ENCODE measurements at places on chromosomes 16 and 17. TPM values are rescaled to one million over a fixed set of nuclear protein-coding genes. Genes with fewer than 3 reads are reported as not detected.
A peak's percentile ranks its signal among the peaks of the same experiment; 100 is the strongest.

- DNase-seq = no peak
Observed at GRCh38 chr16:6916946-6917345, 415.7 kb upstream of the RBFOX1 start.

GRCh38 chr16:56603589-56603988 is 4.8 kb upstream of the MT2A start:
- no peak for DNase-seq

DNA sequence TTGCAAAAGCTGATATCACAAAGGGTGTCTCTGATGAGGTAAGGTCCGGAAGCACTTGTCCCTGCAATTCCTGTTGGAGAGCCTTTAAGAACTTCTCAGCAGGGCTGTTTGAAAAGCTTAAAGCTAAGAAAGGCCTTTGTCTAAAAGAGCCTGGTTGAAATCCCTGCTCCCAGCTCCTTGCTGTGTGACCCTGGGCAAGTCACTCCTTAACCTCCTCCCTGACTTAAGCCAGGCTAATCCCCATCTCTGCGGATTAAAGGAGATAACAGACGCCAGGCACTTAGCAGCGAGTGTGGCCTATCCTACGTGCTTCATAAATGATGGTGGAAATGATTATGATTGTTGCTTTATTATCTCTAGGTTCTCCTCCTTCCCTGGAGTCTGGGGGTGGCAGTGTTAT is 368.0 kb upstream of the RBFOX1 start:
- no peak for DNase-seq

- no peak for DNase-seq
Observed at GRCh38 chr17:76078860-76079534, at the start of gene ZACN. Gene ZACN, plus strand, starts transcription at chr17:76079182. Its CDS starts 83 bp downstream, at chr17:76079265.

- DNase-seq = no peak
Observed at GRCh38 chr17:8463099-8463498, 27.4 kb downstream of the NDEL1 start.

GRCh38 chr16:49452108-49452507 is 78.5 kb downstream of the C16orf78 start:
- no peak for DNase-seq

GRCh38 chr17:37300683-37301082 is 75.1 kb upstream of the C17orf78 start:
- no peak for DNase-seq

GRCh38 chr16:86928523-86929011 is 350.2 kb downstream of the FOXL1 start:
- DNase-seq = no peak

DNA sequence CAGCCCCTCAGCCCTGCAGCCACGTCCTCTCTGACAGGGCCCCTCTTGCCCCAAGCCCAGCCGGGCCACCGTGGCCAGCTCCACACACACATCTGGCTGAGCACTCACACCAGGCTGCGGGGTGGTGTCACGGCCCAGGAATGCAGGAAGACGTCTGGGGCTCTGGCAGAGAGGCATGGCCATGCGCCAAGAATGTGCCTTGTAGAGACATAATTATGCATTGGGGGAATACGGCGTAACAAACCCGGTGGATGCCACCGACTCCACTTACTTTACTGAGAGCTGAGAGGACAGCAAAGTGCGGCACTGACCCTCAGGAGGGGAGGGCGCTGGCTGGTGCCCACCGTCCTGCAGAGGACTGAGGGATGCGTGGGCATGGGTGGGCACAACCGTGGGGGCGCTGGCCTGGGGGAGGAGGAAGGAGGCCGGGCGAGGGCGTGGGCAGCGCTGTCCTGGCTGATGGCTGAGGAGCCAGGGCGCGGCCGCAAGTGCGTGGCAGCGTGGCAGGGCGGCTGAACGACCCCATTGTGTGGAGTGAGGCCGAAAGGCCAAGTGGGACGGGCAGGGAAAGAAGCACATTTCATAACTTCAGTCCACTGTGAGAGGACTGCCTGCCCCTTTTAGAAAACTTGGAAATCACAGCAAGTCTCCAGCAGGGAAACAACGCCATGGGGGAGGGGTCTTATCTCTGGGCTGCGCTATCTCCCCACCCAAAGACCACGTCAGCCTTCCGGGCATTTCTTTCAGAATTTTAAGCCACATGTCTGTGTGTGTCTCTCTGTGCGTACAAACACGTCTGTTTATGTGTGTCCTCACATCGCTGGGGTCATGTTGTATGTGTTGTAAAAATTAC is 30.6 kb downstream of the METRNL start:
- peak; percentile 72 for DNase-seq

DNA sequence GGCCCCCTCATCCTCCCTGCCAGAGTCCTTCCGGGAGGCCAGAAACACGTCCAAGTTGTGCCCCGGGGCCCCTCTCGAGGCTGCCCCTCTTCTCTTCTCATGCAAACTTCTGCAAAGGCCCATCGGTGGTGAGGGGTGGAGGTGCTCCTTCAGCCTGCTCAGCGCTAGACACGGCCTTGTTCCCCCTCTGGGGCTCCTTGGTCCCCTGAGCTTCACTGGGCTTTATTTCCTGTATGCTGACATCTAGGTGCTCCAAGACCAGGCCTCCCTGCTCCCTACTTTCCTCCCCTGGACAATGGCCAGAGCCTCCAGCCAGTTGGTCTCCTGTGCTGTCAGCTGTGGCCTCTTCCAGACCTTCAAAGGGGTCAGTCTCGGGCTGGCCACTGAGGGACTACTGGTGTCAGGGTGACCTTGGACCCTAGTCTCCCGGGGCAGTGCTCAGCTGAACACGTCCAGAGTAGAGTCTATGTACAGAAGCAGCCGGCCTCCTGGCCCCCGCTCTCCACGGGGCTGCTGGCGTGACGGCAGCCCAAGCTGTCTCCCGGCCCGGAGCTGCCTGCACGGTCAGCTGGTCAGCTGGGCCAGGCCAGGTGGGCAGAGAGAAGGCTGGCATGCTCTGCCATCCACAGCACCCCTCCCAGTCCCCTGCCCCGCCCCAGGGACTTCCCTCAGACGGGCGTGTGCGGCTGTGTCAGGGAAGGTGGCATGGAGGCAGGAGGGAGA is 1.7 kb upstream of the PRR35 start:
- DNase-seq = no peak

DNA sequence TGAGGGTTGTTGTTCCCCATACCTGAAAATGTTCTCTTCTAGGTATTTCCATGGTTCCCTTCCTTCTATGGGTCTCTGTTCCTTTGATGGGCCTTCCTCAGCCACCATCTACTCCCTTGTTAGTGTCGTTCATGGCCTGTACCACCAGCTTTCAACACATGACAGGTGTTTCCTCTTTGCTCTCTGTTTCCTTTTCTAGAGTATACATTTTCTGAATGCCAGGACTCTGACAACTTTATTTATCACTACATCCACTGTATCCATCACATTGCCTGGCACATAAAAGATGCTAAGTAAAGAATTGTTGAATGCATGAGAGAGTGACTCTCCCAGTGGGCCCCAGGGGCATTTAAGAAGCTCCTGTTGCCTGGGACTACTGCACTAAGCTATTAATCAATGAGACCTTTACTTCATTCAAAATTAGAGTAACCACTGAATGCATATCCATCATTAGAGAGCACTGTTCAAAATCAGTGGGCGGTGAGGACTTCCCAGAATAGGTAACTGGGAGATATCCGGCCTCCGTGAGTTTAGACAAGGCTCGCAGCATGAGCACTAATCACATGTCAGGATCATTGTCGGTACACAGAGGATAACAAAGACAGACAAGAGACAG is 255.0 kb downstream of the CBLN1 start:
- no peak for DNase-seq

- no peak for DNase-seq
Observed at GRCh38 chr16:11334831-11335404, 10.3 kb upstream of the RMI2 start.

DNA sequence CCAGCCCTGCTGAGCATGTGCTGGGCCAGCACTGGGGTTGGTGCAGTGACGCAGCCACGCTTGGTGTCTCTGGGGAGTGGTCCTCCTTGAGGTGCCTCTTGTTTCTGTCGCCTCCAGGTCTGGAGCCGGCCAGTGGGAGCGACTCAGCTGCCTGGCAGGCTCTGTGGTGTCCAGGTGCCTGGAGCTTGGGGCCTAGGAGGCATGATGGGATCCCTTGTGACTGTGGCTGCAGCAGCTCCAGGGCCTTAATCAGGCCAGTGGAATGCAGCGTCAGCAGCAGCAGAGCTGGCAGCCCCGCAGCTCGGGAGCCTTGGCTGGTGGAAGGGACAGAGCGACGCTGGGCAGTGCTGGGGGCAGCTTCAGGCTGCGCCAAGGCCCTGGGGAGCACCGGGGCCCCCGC is 74.7 kb upstream of the CIBAR2 start:
- no peak for DNase-seq

DNA sequence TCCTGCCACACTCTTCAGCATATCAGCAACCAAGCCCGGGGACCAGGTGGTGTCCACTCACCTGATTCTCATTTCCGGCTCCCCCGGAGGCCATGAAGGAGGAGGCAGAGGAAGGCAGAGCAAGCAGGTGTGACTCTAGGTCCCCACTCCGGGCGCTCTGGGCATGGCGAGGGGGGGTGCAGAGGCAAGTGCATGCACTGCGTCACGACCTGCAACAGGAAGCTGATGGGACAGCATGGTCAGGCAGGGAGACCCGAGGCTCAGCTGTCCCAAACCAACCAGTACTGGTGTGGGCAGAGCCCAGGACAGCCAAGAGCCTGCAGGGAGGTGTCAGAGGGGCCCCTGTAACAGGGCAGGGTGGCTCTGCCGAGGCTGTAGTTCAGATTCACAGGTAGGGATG is 2.1 kb upstream of the ENGASE start:
- no peak for DNase-seq

GRCh38 chr16:22664132-22664531 is 149.8 kb upstream of the HS3ST2 start:
- no peak for DNase-seq

GRCh38 chr16:9971907-9972306 is 210.3 kb downstream of the GRIN2A start:
- no peak for DNase-seq

- DNase-seq = no peak
Observed at GRCh38 chr16:15856182-15856581, 646 bp downstream of the MYH11 start.

GRCh38 chr17:57352665-57353175 is 96.4 kb downstream of the MSI2 start:
- no peak for DNase-seq

- DNase-seq = no peak
Observed at GRCh38 chr17:28416703-28417311, 10.8 kb upstream of the SLC46A1 start.

GRCh38 chr16:30084096-30084815 is 7.5 kb downstream of the TBX6 start:
- no peak for DNase-seq

- DNase-seq = no peak
Observed at GRCh38 chr16:2587891-2588565, 50.2 kb downstream of the PDPK1 start.

DNA sequence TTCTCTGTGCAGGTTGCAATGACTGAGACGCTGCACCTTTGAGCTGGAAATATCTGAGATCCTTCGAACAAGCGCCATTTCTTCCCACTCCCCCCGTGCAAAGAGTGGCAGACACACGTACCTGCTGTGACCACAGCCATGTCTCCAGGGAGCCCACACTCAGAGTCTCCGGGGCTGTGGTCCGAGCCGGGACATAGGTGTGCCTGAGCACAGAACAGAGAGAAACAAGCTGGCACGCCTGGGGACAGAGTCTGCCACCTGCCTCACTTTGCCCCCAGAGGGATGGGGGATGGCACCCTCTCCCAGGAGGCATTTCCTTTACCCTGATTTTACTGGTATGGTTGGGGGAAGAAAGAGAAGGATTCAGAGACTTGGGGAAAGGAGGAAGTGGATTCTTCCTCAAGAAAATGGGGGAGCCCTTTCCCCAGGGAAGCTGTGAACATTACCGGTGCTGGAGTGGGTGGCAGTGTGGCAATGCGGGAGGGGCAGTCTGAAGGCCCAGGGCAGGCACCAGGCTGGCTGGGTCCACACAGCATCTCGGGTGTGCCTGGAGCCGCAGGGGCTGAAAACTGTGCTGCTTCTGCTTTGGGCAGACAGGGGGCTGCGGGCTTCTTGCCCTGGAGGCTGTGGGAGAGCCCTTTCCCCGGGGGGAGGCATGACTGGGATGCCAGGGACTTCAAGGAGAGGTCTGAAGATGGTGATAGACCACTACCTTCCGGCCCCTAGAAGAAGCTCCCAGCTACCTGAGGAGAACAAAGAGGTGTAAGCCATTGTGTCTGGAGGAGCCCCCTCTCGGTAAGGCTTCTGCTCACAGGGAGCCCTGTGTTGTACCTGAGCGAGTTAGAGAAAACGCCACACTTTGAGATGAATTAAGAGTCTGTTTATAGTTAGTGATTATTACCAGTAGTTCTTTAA is 6.6 kb upstream of the PIK3R6 start:
- no peak for DNase-seq

DNA sequence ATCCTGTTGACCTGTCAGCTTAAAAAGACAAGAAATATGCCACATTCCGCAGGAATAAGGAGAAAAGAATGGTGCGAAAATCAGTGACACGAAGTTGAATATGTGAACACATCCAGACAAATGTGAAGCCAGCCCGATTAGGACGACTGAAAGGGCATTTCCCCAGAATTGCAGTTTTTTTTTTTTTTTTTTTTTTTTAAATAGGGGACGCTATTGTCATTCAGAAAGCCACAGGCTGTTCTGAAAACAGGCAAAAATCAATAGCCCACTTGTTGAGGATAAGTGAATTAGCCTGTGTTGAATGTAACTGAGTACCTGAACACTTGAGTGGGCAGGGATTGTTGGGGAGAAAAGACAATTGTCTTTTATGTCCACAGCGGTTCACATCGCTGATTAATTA is 507.1 kb downstream of the WWOX start:
- DNase-seq = no peak

DNA sequence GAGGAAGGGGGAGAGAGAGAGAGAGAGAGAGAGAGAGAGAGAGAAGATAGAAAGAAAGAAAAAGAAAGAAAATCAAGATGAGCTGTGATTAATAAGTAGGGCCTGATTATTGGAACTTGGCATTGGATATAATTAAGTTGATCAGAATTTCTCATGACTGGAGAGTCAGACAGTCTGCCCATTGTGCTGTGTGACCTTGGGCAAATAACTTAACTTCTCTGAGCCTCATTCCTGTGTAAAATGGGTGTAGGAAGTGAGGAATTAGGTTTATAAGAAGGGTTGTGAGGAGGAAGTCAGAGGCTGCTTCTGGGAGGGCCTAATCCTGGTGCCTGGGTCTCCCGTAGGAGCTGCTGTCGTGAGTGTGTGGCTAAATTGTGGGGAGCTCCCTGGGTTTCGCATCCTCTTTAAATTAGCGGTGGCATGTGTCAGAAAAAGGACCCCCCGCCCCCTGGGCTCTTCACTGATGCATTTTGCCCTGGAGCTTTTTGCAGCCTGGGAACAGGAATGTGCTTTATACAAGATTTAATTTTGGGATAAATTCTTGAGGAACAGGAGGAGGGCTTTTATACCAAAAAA is 76.0 kb downstream of the CMIP start:
- no peak for DNase-seq

- no peak for DNase-seq
Observed at GRCh38 chr17:80229011-80229410, 8.8 kb downstream of the SLC26A11 start.

MYH13 gene
- 0.52 TPM for polyA plus RNA-seq

TMEM208 gene
- 17.5 TPM for polyA plus RNA-seq

NDRG4 gene
- 13.4 TPM for polyA plus RNA-seq

EVI2B gene
- 4.0 TPM for polyA plus RNA-seq

SLC6A2 gene
- polyA plus RNA-seq = 1.7 TPM

MYADML2 gene
- polyA plus RNA-seq = 25.0 TPM

CHTF8 gene
- 66.4 TPM for polyA plus RNA-seq

CTRB1 gene
- 0.15 TPM for polyA plus RNA-seq

All from hindlimb muscle (tissue), 1 donor.